ENCODE measurements at places on chromosomes 6 and 20.

DNA sequence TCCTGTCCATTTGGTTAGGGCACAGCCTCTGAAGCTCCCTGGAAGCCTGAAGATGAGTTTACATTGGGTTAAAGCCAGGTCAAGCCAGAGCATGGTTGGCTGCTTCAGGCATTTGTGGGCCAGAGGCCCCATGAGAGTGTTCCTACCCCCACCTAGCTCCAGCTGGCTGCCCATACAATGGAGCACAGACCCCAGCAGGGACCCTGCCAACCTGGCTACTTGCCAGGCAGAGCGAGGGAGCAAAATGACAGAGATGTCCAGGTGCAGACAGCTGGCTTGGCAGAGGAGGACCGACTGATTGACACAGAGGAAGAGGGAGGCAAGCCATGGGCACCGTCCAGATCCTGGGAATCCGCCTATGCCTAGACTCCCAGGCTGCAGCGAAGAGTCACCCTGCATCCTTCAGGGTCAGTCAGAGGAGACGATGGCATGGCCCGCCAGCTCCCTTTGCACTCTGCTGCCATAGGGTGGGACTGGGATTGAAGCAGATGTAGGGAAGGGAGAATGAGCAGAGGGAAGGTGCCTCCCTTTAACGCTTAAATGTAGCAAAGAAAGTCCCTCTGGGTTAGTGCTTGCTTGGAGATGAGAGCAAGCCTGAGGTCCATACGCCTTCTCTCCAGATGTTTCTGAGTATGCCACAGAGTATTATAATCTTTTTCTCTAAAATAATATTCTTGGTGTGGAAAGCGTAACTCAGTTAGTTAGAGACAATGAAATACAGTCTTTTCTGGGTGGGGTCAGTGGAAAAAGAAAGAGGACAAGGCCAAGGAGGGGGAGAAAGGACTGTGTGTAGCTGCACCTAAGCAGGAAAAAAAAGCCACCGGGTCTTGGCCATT lies 77.6 kb upstream of the FYN start:
- no peak for DNase-seq

DNA sequence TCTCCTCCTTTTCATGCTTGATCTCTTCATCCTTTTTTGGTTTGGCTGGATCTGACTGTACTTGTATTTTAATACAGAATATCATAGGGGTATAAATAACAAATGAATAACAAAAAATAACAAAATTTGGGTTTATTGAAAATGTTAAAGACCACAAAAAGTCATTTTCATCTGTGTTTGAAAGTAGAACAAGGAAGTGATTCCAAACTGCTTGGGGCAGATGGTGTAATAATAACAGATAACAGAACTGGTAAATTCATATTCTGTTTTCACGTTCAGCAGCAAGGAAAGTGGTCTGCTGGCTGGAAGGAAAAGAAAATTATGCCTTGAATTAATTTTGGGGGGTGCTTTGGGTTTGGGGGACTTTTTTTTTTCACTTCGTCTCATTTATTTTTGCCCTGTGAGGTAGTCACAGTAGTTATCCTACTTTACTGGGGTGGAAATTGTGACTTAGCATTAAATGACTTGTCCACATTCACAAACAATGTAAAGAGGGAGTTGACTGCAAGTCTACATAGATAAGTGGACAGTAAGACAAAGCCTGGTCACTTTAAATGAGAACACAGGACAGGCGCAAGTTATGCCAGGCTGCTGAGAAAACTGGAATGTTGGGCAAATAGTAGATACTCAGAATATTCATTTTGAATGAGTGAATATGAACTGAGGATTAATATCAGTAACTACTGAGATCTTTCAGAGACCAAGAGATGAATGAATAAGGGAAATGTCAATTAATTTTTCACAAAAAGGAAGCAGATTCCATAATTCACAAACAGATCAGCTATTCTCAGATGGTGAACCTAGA lies 193.9 kb upstream of the CITED2 start:
- no peak for DNase-seq

DNA sequence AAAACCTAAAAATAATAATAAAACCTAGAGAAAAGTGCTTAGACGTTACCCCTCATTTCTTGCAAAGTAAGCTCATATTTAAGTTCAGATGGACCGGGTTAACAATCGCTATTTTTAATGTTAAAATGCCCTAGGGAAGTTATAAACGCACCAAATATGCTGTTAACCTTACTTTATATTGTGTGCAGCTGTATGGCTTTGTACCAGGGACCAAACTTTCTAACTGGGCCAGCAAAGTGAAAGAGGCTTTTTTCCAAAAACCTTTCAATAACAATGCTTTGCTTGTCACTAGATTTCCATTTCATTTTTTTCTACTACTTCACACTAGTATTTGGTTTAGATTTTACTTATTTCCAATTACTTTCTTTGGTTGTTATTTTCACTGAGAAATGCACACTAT lies 248.5 kb downstream of the FOXC1 start:
- DNase-seq, result no peak

- no peak for DNase-seq
Measured at GRCh38 chr6:129744201-129744879, 34.4 kb upstream of the ARHGAP18 start.

GRCh38 chr6:139903411-139904157 lies 529.1 kb upstream of the CITED2 start:
- DNase-seq, result no peak

- DNase-seq, result no peak
Measured at GRCh38 chr20:40470445-40471260, 218.4 kb downstream of the MAFB start.

- DNase-seq, result no peak
Measured at GRCh38 chr6:168450917-168451316, 9.9 kb downstream of the SMOC2 start.

- DNase-seq, result no peak
Measured at GRCh38 chr6:100173211-100173610, 179.2 kb upstream of the MCHR2 start.

DNA sequence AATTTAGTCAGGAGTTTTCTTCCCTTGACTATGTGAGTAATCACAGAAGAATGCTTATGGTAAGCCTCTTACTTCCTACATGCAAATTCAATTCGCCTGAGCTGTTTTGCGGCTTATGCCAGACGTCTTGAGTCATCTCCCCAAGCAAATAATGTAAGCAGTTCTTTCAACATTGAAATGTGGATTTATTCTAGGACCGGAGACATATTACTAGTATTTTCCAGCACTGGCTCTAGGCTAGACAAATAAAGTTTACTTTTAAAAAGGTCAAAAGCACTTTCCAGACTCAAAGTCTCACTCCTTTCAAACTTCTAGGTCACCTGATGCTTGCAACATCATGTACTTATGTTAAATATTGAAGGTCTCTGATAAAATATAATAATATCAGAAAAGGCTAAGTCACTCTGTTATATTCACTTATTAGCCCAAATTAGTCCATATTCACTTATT lies 38.1 kb upstream of the NOX3 start:
- no peak for DNase-seq

GRCh38 chr6:159819932-159820640 lies 20.0 kb downstream of the PNLDC1 start:
- DNase-seq, result no peak

GRCh38 chr20:48451401-48451800 lies 376.4 kb downstream of the PREX1 start:
- DNase-seq, result no peak

DNA sequence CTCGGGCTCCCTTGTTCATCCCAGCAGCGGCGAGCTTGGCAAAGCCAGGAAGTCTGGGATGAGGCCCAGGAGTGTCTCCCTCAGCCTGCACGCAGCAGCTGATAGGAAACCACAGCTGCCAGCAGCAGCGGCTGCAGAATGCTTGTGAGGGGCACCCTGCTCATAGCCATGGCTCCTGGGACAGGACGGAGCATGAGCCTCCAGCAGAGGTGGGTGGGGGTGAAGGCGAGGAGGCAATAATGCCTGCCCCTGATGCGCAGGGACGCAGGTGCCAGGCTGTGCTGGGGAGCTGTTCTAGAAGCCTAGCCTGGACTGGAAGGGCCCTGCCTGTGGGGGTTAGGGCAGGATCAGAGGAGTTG lies 157.9 kb downstream of the CD83 start:
- DNase-seq, result no peak

GRCh38 chr6:154621686-154622085 lies 111.2 kb upstream of the CNKSR3 start:
- no peak for DNase-seq

GRCh38 chr6:52529311-52529710 lies 47.5 kb downstream of the TRAM2 start:
- DNase-seq, result no peak

- no peak for DNase-seq
Measured at GRCh38 chr6:92404281-92404680, 1015.1 kb downstream of the EPHA7 start.

GRCh38 chr6:47440719-47441118 lies 36.9 kb upstream of the CD2AP start:
- no peak for DNase-seq

- no peak for DNase-seq
Measured at GRCh38 chr20:62766716-62767115, 29.6 kb upstream of the MRGBP start.

DNA sequence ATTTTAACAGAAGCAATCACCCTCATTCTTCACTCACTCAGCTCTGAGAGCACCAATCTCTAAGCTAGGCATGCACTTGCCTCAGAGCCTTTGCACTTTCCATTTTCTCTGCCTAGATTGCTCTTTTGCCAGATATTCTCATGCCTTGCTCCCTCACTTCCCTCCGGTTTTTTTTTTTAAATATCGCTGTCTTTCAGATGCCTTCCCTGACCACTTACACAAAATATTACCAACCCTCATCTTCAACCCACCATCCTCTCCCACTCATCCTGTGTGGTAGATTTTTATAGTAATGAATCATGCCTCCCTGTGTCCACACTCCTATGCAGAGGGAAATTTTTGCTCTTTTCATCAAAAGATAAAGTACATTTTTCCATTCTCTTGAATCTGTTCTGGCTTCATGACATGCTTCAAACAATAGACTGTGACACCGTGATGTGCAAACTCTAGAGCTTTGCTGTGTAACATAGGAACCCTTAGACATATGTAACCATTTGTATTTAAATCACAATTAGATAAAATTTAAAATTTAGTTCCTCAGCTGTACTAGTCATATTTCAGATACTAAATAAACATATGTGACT lies 437.1 kb downstream of the UTRN start:
- DNase-seq, result no peak

- no peak for DNase-seq
Measured at GRCh38 chr6:82129797-82130196, 117.7 kb downstream of the IBTK start.

DNA sequence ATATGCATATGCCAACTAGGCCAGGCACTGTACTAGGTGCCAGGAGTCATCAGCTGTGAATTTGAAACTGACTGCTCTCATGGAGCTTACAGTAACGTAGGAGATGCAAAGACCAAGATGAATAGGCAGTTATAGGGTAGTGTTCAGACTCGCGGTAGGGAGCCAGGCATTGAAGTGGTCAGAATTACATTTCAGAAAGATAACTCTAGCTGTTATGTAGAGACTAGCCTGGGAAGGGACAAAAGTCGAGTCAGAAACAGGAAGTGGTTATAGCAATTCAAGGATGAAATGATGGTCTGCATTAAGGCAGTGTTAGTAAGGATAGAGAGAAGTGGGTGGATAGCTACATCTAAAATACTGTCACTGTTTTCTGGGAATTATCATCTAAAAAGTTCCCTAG lies 56.6 kb downstream of the PCMT1 start:
- no peak for DNase-seq

DNA sequence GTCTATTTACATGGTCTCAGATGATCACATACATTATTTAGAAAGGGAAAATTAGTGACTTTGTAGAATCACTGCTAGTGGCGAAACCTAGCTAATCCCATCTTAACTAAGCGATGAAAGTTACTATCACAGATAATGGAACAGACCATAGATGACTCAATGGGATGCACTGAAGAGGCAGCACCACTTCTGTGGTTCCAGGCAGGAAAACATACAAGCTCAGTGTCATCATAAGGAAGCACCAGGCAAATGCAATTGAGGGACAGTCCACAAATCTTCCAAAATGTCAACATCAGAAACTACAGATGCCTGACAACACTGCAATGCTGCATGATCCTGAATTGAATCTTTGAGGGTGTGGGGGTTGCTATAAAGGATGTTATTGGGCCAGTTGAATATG lies 15.9 kb upstream of the SNAI1 start:
- no peak for DNase-seq

GRCh38 chr20:33554914-33555420 lies 65.1 kb downstream of the CBFA2T2 start:
- no peak for DNase-seq

GRCh38 chr6:142867355-142867801 lies 77.6 kb downstream of the HIVEP2 start:
- no peak for DNase-seq

DNA sequence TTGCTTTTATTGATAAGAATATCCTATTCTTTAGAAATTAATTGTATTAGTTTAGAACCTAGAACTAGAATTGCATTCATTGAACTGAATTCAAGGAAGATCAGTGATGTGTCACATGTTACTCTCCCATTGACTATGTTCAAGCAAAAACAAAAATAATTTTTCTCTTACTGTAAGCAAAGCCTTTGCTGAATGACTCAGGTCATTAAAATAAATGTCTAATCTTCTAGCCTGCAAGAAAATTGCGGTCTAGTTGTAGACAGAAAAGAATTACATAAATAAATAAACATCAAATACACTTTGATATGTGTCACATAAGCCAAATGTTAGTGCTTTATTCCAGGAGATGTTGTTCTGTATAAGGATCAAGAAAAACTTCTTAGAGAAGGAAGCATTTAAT lies 387.9 kb downstream of the ADGRB3 start:
- DNase-seq, result no peak

GRCh38 chr6:41271901-41272395 lies 14.5 kb downstream of the TREM1 start:
- no peak for DNase-seq

- DNase-seq, result no peak
Measured at GRCh38 chr6:14674867-14675648, 557.5 kb downstream of the CD83 start.

GRCh38 chr6:65816991-65817390 lies 110.0 kb upstream of the EYS start:
- no peak for DNase-seq

GRCh38 chr6:153831350-153832078 lies 207.5 kb upstream of the OPRM1 start:
- DNase-seq, result no peak

DNA sequence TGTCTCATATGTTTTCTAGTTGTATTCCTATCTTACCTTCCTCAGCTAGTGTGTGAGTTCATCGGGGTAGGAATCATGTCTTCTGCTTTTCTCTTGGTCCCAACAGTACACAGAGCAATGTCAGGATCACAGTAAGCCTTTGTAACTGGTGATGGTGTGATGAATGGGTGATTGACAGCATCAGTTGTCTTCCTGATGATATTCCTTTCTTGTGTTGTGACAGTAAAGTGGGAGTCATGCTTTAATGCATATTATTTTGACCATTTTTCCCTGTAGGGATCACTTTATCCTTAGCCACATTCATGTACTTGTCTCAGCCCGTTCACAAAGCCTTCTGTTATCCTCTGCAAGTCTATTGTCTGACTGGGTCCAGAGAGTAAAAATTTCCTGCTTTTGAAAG lies 501.7 kb downstream of the UTRN start:
- DNase-seq, result no peak

Measured in endothelial cell (in vitro differentiated cells).